ENCODE measurements at places on chromosomes 12 and 14. TPM values are rescaled to one million over a fixed set of nuclear protein-coding genes. Genes with fewer than 3 reads are reported as not detected.

DNA sequence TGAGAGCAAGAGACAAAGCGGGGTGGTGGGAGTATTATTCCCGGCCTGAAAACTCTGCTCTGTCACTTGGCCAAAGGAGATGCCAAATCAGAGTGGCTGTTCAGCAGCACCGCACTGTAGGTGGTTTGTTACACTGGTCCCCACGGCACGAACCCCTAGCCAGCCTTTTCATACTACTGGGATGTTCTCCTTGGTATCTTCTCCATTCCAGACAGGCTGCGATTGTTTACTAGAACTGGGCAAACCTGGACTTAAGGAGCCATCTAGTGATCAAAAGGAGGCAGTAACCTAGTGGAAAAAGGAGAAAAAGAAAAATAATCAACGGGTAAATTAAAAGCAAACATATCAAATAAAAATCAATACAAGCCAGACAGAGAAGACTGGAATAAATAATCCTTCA is 58.9 kb upstream of the TMTC2 start:
- no peak for DNase-seq
- no peaks in the 10 kb centered on the region for H3K4me1 ChIP-seq
- H3K36me3 ChIP-seq, result no peaks in the 10 kb centered on the region
- H3K27me3 ChIP-seq, result no peaks in the 10 kb centered on the region

GRCh38 chr12:78562368-78563205 is 302.0 kb upstream of the SYT1 start:
- H3K4me1 ChIP-seq, result no peaks in the 10 kb centered on the region
- H3K36me3 ChIP-seq, result no peaks in the 10 kb centered on the region
- H3K27me3 ChIP-seq, result no peaks in the 10 kb centered on the region
- H3K4me3 ChIP-seq, result no peak overlapping the region
- H3K27ac ChIP-seq, result no peak overlapping the region

- DNase-seq, result no peak
- no peak overlapping the region for H3K27ac ChIP-seq
- H3K4me3 ChIP-seq, result no peak overlapping the region
- no peaks in the 10 kb centered on the region for H3K4me1 ChIP-seq
Observed at GRCh38 chr14:74960736-74961135, 5.3 kb upstream of the PGF start.

- H3K36me3 ChIP-seq, result no peaks in the 10 kb centered on the region
- H3K4me3 ChIP-seq, result no peak overlapping the region
- H3K4me1 ChIP-seq, result no peaks in the 10 kb centered on the region
- H3K27ac ChIP-seq, result no peak overlapping the region
- no peaks in the 10 kb centered on the region for H3K27me3 ChIP-seq
- DNase-seq, result no peak
Observed at GRCh38 chr14:29056041-29056566, 289.5 kb downstream of the FOXG1 start.

DNA sequence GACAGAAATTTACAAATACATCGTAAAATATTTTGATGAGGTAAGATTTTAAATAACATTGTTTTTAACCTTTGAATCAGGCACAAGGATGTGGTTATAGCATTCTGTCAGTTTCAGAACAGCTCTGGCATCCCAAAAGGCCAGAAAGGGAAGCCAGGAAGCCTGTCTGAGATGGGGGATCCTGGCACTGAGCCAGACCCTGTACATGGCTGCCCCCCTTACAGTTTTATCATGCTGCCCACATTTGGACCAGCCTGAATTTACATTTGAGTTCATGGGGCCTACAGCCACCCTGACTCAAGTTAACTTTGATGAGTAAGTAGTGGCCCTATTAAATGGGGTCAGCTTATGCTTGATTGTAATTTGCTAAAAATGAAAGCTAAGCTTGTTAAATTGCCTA is 155.6 kb downstream of the PLXNC1 start:
- H3K27me3 ChIP-seq, result no peaks in the 10 kb centered on the region
- H3K36me3 ChIP-seq, result no peaks in the 10 kb centered on the region
- no peak overlapping the region for H3K4me3 ChIP-seq
- H3K27ac ChIP-seq, result peak overlapping the region; percentile 63

GRCh38 chr12:29286081-29286790 is 94.7 kb downstream of the ERGIC2 start:
- no peak for DNase-seq
- peaks cover 8% of the 10 kb centered on the region for H3K4me1 ChIP-seq
- no peak overlapping the region for H3K4me3 ChIP-seq
- H3K27me3 ChIP-seq, result no peaks in the 10 kb centered on the region
- no peaks in the 10 kb centered on the region for H3K36me3 ChIP-seq
- H3K27ac ChIP-seq, result no peak overlapping the region

DNA sequence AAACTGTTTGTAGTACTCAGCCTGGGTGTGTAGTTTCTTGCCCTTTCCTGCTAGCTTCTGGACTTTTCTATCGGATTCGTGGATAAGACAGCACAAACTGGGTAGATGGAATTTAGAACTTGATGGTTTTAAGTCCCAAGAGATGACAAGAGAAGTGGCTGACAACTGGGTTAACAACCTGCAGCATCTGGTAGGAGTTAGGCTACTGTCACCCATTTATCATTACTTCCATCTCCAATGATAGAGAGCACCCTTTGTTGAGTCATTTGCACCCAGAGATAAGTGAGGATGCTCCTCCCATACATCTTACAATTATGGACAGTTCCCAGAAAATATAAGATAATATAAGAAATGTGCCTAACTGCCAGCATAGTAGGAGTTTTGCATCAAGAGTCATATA is 50.2 kb upstream of the FLRT2 start:
- H3K27ac ChIP-seq, result no peak overlapping the region
- H3K27me3 ChIP-seq, result no peaks in the 10 kb centered on the region
- DNase-seq, result no peak
- H3K4me3 ChIP-seq, result no peak overlapping the region
- H3K4me1 ChIP-seq, result no peaks in the 10 kb centered on the region
- H3K36me3 ChIP-seq, result no peaks in the 10 kb centered on the region

DNA sequence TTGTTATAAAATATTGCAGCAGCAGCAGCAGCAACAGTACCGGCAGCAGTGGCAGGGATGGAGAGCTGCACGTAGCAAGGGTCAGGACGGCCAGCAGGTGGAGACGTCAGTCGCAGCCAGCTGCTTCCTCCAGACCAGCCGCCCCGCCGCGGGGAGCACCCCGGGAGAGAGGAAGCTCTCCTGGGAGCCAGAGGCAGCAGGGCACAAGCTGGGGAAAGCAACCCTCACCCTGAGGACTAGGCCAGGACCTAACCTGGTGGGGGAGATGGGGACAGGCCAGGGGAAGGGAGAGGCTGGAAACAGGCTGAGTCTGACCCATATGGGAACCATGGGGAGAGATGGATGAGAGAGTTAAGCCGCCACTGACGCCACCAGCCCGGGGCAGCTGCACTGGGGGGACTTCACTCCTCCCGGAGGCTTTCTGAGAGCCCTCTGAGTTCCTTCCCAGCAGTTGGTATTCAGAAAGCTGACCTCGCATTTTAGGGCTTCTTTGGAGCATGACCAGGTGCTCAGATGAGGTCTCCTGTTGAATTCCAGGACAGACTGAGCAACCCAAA is 56.3 kb downstream of the SPTB start:
- H3K36me3 ChIP-seq, result no peaks in the 10 kb centered on the region
- H3K4me3 ChIP-seq, result no peak overlapping the region
- peak; percentile 86 for DNase-seq

- peaks cover 53% of the 10 kb centered on the region for H3K27me3 ChIP-seq
- H3K4me3 ChIP-seq, result peak overlapping the region; percentile 16
- no peak overlapping the region for H3K27ac ChIP-seq
- no peak for DNase-seq
Observed at GRCh38 chr12:100716945-100717732, 77.4 kb upstream of the ANO4 start.

GRCh38 chr12:82866227-82866775 is 179.6 kb downstream of the TMTC2 start:
- peaks cover 42% of the 10 kb centered on the region for H3K4me1 ChIP-seq
- no peak overlapping the region for H3K4me3 ChIP-seq
- DNase-seq, result no peak
- no peaks in the 10 kb centered on the region for H3K36me3 ChIP-seq

- DNase-seq, result no peak
- H3K27ac ChIP-seq, result no peak overlapping the region
- H3K36me3 ChIP-seq, result no peaks in the 10 kb centered on the region
- H3K4me1 ChIP-seq, result no peaks in the 10 kb centered on the region
- H3K27me3 ChIP-seq, result no peaks in the 10 kb centered on the region
- H3K4me3 ChIP-seq, result no peak overlapping the region
Observed at GRCh38 chr14:36028218-36028617, 148.3 kb downstream of the PTCSC3 start.

GRCh38 chr12:94957006-94957405 is 46.5 kb downstream of the NDUFA12 start:
- H3K4me3 ChIP-seq, result no peak overlapping the region
- DNase-seq, result no peak
- H3K4me1 ChIP-seq, result peaks cover 16% of the 10 kb centered on the region
- no peaks in the 10 kb centered on the region for H3K27me3 ChIP-seq

GRCh38 chr14:99035712-99036610 is 236.0 kb downstream of the BCL11B start:
- H3K27me3 ChIP-seq, result no peaks in the 10 kb centered on the region
- DNase-seq, result peak; percentile 94
- peak overlapping the region; percentile 66 for H3K27ac ChIP-seq
- peak overlapping the region; percentile 28 for H3K4me3 ChIP-seq
- H3K4me1 ChIP-seq, result no peaks in the 10 kb centered on the region
- no peaks in the 10 kb centered on the region for H3K36me3 ChIP-seq

- no peaks in the 10 kb centered on the region for H3K27me3 ChIP-seq
- no peaks in the 10 kb centered on the region for H3K36me3 ChIP-seq
- no peak for DNase-seq
- H3K4me1 ChIP-seq, result peaks cover 17% of the 10 kb centered on the region
Observed at GRCh38 chr12:49220972-49221371, 32.1 kb upstream of the TUBA1A start.

- no peak overlapping the region for H3K27ac ChIP-seq
- H3K4me3 ChIP-seq, result no peak overlapping the region
- H3K4me1 ChIP-seq, result no peaks in the 10 kb centered on the region
- no peaks in the 10 kb centered on the region for H3K27me3 ChIP-seq
- no peaks in the 10 kb centered on the region for H3K36me3 ChIP-seq
Observed at GRCh38 chr14:51610771-51611170, 40.9 kb upstream of the FRMD6 start.

DNA sequence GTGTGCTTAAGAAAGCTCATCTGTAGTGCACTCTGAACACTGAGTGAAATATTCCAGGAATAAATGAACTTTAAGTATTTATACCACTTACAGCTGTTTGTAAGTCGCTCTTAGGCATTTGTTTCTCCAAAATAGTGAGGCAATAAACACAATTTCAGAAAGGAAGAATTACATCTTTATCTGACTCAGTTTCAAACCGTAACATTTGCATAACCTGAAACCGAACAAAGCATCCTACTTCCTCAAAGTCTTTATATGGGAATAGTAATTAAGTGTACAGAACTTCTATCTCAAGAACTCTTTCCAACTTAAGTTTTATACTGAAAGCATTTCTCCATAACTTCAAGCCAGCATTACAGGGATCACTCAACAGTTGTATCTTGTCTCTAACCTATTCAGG is 58.4 kb downstream of the SOX5 start:
- no peak for DNase-seq
- H3K27me3 ChIP-seq, result no peaks in the 10 kb centered on the region
- H3K36me3 ChIP-seq, result no peaks in the 10 kb centered on the region
- no peaks in the 10 kb centered on the region for H3K4me1 ChIP-seq
- no peak overlapping the region for H3K27ac ChIP-seq

DNA sequence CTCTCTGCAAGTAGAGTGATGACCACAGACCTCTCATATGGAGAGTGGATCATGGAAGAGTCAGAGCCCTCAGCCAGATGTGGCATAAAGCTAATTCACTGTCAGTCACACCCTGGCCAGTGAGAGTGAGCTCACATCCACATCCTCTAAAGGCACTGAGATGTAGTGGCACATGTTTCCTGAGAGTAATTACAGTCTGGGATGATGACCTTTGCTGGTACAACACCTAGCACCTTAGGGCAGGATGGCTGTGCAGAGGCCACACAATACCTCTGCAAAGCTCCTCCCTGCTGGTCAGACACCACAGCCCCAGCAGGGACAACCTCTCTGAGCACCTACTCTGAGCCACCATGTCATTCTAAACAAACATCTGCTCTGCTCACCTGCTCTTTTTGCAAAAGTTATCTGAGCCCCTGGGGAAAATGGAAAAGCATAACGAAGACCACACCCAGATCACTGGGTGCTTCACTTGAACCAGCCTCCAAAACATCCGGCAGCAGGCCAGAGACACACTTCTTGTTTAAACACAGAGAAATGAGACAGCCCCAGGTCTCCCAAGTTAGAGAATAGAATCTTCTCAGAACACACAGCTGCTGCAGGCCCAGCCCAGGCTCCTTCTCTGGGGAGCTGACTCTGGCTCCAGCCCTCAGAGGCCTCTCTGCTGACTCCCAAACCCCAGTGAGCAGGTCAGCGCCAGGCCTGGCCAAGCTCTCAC is 30.3 kb downstream of the PITPNM2 start:
- H3K4me1 ChIP-seq, result peaks cover 63% of the 10 kb centered on the region
- no peaks in the 10 kb centered on the region for H3K27me3 ChIP-seq
- no peak overlapping the region for H3K4me3 ChIP-seq
- H3K36me3 ChIP-seq, result no peaks in the 10 kb centered on the region

DNA sequence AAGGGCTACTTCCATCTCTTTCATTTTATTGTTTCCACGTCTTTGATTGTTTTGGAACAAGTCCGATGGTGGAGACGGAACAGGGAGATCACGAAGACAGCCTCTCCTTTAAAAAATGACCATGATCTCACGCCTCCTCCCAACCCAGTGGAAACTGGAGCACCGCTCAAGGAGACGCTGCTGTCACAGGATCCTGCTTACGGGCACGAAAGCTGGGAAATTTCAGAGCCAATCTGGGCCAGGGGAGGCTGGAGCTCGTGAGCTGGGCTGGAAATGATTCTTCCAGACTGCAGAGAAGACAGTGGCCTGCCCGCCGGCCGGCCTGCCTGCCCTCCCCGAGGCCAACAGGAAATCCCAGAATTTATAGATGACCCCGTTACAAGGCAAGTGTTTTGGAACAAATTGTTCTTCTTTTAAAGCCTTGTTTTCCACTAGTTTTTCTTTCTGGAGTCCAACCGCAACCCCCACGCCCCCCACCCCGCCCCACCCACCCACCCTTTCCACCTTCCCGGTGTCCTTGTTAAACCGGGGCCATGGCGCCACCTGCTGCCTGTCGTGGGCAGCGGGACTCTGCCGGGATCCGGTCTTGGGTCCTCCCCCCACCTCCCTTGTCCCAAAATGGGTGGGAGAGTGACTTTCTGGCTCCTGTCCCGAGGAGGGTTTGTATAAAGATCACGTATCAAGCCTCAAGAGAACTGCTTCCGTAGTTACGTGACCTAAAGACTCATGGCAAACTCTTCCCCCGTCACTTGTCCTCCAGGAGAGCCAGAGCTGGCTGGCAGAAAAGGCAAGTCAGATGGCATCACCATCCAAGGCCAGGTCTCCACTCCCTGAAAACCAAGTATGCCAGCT is 40.3 kb downstream of the MAP1LC3B2 start:
- no peaks in the 10 kb centered on the region for H3K36me3 ChIP-seq
- peak overlapping the region; percentile 40 for H3K4me3 ChIP-seq
- H3K4me1 ChIP-seq, result peaks cover 37% of the 10 kb centered on the region
- H3K27me3 ChIP-seq, result no peaks in the 10 kb centered on the region

GRCh38 chr14:64196814-64197411 is 97.3 kb downstream of the ESR2 start:
- DNase-seq, result no peak
- peaks cover 7% of the 10 kb centered on the region for H3K4me1 ChIP-seq
- peak overlapping the region; percentile 18 for H3K27ac ChIP-seq
- H3K4me3 ChIP-seq, result peak overlapping the region; percentile 43

KRT76 gene
- not detected for polyA plus RNA-seq

SPTB gene
- polyA plus RNA-seq, result not detected

SLC7A8 gene
- 5.5 TPM for polyA plus RNA-seq

SLC22A17 gene
- polyA plus RNA-seq, result 10.6 TPM
